ENCODE measurements at places on chromosomes 13 and 19.
A peak's percentile ranks its signal among the peaks of the same experiment; 100 is the strongest.

- no peak for DNase-seq
Observed at GRCh38 chr13:25242956-25243355, 44.3 kb downstream of the MTMR6 start.

DNA sequence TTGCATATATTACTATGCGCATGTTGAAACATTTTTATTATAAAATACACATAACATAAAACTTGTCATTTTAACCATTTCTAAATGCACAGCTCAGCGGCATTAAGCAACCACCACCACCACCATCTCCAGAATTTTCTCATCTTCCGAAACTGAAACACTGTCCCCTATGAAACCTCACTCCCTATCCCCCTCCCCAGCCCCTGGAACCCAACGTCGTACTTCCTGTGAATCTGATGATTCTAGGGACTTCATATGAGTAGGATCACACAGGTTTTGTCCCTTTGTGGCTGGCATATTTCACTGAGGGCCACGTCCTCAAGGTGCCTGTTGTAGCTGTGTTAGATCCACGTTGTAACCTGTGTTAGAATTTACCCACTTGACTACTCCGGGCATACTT, 716 bp upstream of the MAP2K2 start:
- no peak for DNase-seq

DNA sequence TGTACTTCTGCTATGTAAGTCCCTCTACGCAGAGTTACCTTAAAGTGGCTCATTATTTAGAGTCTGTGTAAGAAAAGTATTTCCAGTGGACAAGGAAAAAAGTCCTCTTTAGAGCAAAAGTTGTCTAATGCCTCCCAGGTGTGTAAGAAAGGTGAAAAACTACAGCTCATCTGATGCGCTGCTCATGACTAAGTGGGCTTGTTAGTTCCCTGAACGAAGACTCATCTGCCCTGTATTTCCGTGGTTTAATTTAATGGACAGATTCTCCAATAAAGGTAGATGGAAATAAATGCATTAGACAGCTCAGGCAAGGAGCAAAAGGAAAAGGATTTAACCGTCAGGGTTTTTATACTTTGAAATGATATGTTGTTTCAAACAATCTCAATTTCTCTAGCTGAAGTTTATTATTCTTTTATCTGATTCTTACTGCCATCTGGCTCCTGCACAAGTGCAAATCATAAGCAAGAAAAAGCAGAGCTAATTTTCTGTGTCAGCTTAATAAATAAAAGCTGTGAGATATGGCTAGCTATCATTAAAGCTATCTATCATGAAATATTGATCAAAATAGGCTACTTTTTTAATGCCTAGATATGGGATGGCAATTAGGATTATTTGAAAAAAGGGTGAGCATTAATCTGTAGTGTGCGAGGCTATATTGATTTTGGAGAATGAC, 73.7 kb upstream of the PCDH9 start:
- no peak for DNase-seq

- DNase-seq = no peak
Observed at GRCh38 chr19:13160557-13160956, 10.3 kb downstream of the IER2 start.

DNA sequence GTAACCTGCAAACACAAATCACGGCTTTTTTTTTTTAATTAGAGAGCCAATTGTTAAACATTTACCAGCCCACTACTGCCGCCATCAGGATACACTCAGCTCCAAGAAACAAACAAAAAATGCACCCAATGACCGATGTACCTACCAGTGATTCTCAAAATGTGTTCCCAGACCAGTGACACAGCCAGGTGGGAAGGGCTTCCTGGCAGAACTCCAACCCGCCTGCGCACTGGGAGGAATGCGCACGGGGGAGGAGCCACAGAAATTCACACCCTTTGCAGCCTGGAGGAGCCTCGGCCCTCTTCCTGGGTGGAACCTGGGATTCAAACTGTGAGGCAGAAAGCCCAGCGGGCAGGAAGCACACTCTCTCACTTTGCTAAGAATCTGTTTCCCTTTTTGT, 255.9 kb downstream of the TBC1D4 start:
- no peak for DNase-seq

- DNase-seq = peak; percentile 45
Observed at GRCh38 chr19:2494447-2495129, 18.7 kb downstream of the GADD45B start.

GRCh38 chr13:74633734-74634133, 499.5 kb upstream of the KLF12 start:
- DNase-seq = no peak

- DNase-seq = no peak
Observed at GRCh38 chr19:1917926-1918325, 12.7 kb downstream of the ADAT3 start.

GRCh38 chr13:76992548-76993001, 694 bp downstream of the CLN5 start:
- DNase-seq = no peak
